HCEC 1CT (cell line): ENCODE measurements at places on chromosomes 7 and 10.

GRCh38 chr10:132360766-132361447, 28.9 kb downstream of the LRRC27 start:
- no peak for DNase-seq

- DNase-seq = no peak
Observed at GRCh38 chr10:6247041-6247712, 44.4 kb downstream of the PFKFB3 start.

GRCh38 chr7:81029511-81029910, 110.7 kb upstream of the SEMA3C start:
- no peak for DNase-seq

- no peak for DNase-seq
Observed at GRCh38 chr7:66837007-66837406, 84.0 kb upstream of the TMEM248 start.

- DNase-seq = no peak
Observed at GRCh38 chr10:17782921-17783665, 26.1 kb upstream of the MRC1 start.

DNA sequence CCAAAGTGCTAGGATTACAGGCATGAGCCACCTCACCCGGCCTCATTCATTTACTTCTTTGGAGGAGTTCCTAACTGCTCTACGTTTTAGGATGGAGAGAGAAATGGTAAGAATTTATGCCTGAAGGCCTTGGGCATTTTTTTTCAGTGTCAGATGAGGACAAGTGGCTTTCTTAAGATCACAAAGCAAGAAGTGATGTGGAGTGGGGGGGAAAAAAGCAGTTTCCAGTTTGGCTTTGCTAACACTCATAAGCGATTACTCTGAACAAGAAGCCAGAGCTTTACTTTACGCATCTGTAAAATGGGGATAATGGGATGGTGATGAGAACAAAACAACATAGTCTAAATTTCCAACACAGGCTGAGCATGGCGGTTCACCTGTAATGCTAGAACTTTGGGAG, 2.6 kb upstream of the PPIA start:
- DNase-seq = no peak

DNA sequence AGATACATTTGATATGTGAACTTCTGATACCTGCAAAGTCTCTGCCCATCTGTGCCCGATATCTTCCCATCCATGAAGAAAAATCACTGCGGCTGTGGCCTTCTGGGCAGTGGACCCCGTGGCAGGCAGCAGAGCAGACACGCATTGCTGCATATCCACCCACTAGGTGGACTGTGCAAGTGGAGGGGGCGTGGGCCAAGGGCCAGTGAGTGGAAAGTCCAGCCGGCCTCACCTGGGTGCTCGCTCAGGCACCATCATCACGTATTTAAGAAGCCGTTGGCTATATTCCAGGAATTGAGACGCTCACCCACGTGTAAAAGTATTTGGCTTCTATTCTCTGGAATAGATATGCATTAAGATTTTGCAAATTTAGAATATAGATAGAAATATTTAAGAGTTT, 30.8 kb upstream of the SLC13A1 start:
- no peak for DNase-seq

- DNase-seq = no peak
Observed at GRCh38 chr7:130941322-130942210, 207.6 kb upstream of the KLF14 start.

DNA sequence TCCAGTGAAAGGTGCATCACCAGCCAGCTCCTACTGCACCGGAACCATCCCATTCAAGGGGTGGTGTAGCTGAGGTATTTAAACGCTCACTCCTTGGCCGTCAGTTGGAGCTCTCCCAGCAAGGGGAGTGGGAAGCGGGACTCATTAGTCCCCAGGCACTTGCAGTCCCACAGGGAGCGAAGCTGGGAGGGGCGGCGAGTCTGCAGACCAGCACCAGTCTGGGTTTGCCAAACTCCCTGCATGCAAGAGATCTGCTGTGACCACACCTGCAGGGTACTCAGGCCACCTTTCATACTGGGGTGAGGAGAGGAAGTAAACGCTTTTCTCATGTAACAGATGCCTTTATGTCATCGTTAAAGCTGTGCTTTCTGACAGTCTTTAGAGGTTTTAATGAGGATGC, 187.9 kb downstream of the PTPRN2 start:
- no peak for DNase-seq

- DNase-seq = peak; percentile 25
Observed at GRCh38 chr7:141342621-141343408, 208.4 kb upstream of the AGK start.

DNA sequence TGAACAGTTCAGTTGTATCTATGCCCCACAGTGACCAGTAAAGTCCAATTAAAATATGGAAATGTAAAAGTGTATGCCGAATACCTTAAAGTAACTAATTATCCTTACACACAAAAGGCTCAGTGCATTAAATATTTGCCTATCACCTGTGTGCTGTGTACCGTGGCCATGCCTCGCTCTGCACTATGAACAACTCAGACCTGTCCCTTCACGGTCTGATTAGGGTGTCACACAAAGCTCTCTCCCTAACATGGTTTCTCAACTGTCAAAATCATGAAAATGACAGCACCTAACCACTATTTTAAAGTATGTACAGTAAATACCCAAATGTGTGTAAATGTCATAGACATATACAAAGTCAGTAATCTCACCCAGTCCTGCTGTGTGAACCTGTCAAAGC, 43.1 kb downstream of the STK17A start:
- no peak for DNase-seq

DNA sequence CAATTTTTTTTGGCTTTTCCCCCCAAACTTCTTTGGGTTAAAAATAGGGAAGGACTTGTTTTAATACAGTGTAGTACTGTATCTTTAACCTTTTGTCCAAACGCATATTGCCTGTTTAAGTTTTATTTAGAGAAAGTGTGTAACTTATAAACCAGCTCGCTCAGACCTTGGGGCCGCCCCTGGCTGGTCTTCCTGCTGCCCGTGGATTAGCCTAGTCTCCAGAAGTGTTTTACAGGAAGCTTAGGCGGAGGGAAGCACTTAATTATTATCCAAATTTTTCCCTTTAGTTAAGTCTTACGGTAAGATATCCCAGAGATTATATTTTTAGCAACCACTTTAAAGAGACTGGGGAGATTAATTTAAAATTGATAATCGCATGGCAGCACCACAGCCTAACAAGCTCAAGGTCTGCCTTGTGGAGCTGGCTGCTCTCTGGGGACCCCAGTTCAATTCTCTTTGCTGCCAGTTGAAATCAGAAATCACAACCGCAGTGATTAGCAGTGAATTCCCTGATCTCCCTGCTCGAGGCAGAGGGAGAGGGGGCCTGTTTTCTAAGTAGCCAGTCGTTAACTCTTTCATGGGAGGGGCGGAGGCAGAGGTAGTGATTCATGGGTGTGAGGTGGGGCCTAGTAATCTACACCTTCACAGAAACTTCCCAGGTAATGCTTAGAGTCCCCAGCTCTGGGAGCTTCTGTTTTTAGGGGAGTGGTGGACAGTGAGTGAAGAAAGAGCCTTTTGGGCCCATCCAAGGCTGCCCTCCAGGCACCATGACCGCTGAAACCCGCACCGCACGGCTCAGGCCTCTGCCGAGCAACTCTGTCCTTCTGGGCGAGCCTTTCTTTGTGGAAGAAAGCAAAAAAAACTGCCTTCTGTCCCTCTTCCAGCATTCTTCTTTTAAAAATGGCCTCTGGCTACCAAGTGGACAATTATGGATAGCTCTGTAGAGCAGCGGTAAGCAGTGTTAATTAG, 548.7 kb upstream of the GALNT17 start:
- no peak for DNase-seq

DNA sequence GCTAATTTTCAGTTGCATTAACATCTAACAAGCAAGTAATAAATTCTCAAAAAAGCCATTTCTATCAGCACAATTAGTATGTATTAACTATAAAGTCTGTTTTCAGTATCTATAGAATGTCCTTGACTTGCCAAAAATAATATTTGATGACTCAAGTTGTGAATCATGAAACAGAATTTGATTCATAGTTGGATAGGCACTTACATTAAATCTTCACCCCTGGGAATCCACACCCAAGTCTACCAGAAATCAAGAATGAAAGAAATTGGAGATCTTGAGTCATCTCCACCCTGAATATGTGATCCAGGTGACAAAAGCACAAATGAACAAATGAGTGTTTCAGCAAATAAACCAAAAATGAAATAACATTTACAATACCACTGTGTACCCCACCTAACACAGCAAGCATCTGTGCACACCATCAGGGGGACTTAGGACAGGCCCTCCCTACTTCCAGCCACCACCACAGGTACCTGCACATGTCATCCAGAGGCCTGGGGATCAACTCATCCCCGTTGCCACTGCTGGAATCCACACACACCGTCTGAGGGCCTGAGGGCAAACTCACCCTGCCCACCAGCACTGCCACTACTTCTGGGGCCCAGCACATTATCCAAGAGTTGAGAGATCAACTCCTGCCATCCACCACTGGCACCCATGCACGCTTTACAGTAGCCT, 160.1 kb downstream of the MTERF1 start:
- DNase-seq = peak; percentile 28

DNA sequence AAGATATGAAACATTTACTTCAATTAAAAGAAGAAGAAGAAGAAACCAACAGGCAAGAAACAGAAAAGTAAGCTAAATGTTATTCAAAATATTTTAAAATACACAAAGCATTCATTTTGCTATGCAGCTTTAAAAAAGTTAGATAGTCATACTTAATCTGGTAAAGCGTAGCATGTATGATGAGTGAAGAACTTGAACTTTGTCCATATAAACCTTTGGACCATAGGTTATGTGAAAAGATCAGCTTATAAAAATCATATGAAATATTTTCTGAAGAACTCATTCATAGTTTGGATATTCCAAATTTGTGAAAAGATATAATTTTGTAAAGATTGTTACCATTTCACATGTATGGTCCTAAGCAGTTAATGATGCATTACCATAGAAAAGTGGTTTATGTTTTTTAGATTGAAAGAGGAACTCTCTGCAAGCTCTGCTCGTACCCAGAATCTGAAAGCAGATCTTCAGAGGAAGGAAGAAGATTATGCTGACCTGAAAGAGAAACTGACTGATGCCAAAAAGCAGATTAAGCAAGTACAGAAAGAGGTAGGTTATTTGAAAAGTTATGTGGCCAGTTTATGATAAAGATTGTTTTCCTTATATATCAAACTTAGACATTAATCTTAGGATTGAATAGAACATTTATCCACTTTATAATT, 37.3 kb downstream of the KIF20B start:
- no peak for DNase-seq

DNA sequence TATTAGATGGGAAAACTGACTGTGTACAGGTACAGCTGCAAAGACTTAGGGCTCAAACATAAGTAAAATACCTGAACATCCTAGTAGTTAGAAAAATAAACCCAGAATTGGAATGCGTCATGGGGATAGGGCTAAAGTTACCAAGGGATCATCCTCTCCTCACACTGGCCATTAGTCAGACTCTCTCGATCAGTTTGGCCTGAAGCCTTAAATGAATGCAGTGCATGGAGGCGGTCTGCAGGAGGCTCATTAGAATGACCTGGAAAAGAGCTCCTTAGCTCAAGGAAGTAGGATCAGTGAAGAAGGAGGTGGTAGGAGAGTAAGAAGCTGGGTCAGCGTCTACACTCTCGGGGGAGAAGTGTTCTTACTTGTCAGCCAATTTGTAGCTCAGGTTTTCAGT, 35.3 kb downstream of the DENND2A start:
- DNase-seq = peak; percentile 82

GRCh38 chr10:24901686-24902399, 50.6 kb downstream of the PRTFDC1 start:
- DNase-seq = peak; percentile 96

DNA sequence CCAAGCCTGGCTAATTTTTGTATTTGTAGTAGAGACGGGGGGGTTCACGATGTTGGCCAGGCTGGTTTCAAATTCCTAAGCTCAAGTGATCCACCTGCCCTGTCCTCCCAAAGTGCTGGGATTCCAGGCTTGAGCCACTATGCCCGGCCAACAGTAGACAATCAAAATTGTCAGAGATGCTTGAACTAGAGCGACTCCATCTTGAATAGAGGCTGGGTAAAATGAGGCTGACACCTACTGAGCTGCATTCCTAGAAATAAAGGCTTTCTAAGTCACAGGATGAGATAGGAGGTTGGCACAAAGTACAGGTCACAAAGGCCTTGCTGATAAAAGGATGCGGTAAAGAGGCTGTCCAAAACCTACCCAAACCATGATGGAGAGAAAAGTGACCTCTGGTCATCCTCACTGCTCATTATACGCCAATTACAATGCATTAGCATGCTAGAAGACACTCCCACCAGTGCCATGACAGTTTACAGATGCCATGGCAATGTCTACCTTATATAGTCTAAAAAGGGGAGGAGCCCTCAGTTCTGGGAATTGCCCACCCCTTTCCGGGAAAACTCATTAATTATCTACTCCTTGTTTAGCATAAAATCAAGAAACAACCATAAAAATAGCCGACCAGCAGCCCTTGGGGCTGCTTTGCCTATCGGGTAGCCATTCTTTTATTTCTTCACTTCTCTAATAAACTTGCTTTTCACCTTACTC, 134.5 kb downstream of the BAMBI start:
- DNase-seq = no peak

DNA sequence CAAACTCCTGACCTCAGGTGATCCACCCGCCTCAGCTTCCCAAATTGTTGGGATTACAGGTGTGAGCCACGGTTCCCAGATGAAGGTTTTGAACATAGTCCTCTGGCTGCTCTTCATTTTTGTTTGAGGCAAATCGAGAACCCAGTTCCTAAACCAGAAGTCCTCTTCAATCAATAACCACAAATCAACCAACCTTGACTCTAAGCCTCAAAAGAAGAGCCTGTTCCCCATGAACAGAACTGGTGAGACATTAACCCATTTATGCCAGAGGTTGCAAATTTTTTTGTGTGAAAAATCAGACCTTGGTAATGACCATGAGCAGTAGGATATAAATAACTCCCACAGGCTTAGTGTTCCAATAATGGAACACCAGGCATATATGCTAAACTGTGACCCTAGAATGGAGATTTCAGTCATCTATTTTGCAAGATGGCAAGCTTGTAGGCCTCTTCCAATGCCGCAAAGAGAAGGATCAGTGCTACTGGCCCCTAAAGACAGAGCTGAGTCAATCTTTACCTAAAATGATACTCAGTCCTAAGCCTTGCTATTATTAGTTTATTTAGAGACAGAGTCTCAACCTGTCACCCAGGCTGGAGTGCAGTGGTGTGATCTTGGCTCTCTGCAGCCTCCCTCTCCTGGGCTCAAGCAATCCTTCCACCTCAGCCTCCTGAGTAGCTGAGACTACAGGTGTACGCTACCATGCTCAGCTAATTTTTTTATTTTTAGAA, 15.9 kb downstream of the KPNA7 start:
- DNase-seq = no peak
